Activated CD8-positive, alpha-beta T cell treated with anti-CD3 and anti-CD28 coated beads, Interleukin-2, amount 10 ng/mL, durations not matched to agents 7 days and 5 days (primary cell): ENCODE measurements at places on chromosomes 5 and 9. TPM values are rescaled to one million over a fixed set of nuclear protein-coding genes. Genes with fewer than 3 reads are reported as not detected.

- no peak overlapping the region for H3K27ac ChIP-seq
- no peaks in the 10 kb centered on the region for H3K36me3 ChIP-seq
- no peak overlapping the region for H3K4me3 ChIP-seq
- no peaks in the 10 kb centered on the region for H3K27me3 ChIP-seq
- peak; percentile 61 for DNase-seq
Measured at GRCh38 chr5:136424835-136425584, 59.7 kb upstream of the TRPC7 start.

DNA sequence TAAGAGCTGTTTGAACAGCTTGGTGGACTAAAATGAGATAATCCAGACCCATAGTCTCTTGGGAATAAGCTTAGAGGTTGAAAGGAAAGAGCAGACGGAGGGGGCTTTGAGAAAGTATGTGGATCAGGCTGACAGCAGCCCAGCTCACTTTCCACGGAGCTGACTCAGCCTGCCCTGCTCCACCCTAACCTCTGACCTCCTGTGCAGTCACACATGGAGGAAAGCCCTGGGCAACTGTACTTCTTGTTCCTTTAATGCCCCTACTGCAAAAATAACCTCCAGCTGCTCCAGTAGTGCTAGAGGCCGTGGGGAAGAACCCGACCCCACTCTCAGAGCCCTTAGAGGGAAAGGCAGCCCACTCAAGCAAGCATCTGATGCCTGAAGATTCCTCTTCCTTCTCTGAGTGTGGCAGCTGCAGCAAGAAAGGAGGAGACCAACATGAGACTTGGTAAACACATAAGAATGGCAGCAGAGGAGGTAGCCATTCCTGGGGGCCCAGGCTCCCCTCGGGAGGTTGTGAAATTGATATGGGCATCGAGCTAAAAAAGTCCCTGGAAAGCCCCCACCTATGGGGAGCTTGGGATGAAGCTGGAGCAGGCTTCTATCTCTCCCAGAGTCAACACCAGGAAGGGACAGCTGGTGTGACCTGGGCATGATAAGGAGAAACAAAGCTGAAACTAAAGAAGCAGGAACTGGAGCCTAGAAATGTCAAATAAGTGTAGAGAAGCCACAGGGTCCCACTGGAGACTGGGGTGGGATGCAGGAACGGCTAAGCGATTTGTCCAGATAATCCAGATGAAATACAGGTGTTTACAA lies 204.3 kb downstream of the PIK3R1 start:
- no peak for DNase-seq
- H3K4me1 ChIP-seq: peaks cover 29% of the 10 kb centered on the region
- no peak overlapping the region for H3K4me3 ChIP-seq
- peaks cover 2% of the 10 kb centered on the region for H3K27me3 ChIP-seq
- H3K36me3 ChIP-seq: no peaks in the 10 kb centered on the region
- H3K27ac ChIP-seq: no peak overlapping the region

GRCh38 chr5:76717222-76718083 lies 1.5 kb downstream of the F2R start:
- no peak for DNase-seq
- peaks cover 42% of the 10 kb centered on the region for H3K4me1 ChIP-seq
- peaks cover 8% of the 10 kb centered on the region for H3K36me3 ChIP-seq

The CLIC3 gene
- 3.6 TPM for total RNA-seq

GRCh38 chr5:166750376-166750775 lies 1541.1 kb upstream of the WWC1 start:
- H3K27me3 ChIP-seq: no peaks in the 10 kb centered on the region
- H3K27ac ChIP-seq: no peak overlapping the region
- DNase-seq: no peak
- H3K4me1 ChIP-seq: no peaks in the 10 kb centered on the region
- no peaks in the 10 kb centered on the region for H3K36me3 ChIP-seq
- H3K4me3 ChIP-seq: no peak overlapping the region

GRCh38 chr5:26192486-26192885 lies 845.9 kb downstream of the CDH9 start:
- no peaks in the 10 kb centered on the region for H3K27me3 ChIP-seq
- no peak overlapping the region for H3K4me3 ChIP-seq
- H3K4me1 ChIP-seq: no peaks in the 10 kb centered on the region
- no peaks in the 10 kb centered on the region for H3K36me3 ChIP-seq

DNA sequence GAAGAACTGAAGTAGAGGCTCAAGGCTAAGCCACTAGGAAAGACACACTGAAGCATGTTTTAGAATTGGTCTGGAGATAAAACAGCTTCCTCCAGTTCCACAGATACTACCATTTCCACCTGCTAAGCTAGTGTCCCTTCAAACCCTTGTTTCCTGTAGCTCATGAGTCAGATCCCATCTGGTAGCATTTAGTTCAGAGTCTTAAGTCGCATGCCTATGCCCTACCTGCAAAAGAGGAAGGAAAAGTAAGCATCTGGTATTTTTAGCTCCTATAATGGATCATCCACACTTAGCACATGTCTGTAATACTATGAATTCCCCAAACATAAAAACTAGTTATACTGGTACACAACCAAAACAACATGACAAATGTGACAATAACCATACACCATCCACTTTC lies 92.1 kb downstream of the CDKN2A start:
- no peak overlapping the region for H3K27ac ChIP-seq
- DNase-seq: no peak
- peaks cover 7% of the 10 kb centered on the region for H3K36me3 ChIP-seq
- H3K4me1 ChIP-seq: peaks cover 15% of the 10 kb centered on the region

GRCh38 chr9:87451149-87451548 lies 46.5 kb upstream of the DAPK1 start:
- H3K4me3 ChIP-seq: no peak overlapping the region
- H3K27me3 ChIP-seq: no peaks in the 10 kb centered on the region
- no peak for DNase-seq
- no peaks in the 10 kb centered on the region for H3K4me1 ChIP-seq
- no peaks in the 10 kb centered on the region for H3K36me3 ChIP-seq

The IL13 gene
- total RNA-seq: 1.4 TPM

DNA sequence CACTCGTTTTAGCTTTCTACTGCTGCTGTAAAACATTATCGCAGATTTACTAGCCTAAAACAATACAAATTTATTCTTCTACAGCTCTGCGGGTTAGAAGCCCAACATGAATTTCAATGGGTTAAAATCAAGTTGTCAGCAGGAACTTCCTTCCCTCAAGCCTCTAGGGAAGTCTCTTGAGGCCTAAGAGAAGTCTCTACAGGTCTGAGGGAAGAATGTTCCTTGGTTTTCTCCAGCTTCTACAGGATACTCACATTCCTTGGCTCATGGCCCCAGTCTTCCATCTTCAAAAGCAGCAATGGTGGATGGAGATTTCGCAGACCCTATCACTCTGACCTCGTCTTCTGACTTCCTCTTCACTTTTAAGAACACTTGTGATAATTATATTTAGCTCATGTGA lies 21.6 kb upstream of the SSBP2 start:
- no peak overlapping the region for H3K4me3 ChIP-seq
- H3K27ac ChIP-seq: no peak overlapping the region
- peaks cover 4% of the 10 kb centered on the region for H3K27me3 ChIP-seq
- H3K4me1 ChIP-seq: peaks cover 2% of the 10 kb centered on the region

DNA sequence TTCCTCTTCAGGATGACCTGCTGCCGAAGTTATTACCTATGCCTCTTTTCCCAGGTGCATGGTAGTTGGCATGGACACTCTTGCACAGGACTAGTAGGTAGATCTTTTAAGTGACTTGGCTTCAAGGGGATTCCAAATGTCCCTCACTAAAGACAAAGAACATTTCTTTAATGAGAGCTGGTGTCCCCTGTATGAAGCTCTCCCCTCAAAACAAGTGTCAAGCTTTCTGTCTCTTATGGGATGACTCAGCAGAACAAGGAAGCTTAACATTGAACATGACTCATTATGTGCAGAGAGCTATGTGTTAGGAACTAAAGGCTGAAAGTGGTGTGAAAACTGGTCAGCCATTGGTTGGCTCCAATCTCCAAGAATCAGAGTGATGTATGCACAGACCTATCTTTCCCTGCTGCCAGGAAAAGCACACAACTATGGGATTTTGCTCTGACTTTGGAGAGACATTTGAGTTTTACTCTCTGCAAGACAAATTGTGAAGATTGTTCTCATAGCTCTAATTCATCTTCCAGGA lies 120.5 kb downstream of the PRDM6 start:
- no peaks in the 10 kb centered on the region for H3K4me1 ChIP-seq
- no peaks in the 10 kb centered on the region for H3K36me3 ChIP-seq
- no peak overlapping the region for H3K4me3 ChIP-seq
- no peaks in the 10 kb centered on the region for H3K27me3 ChIP-seq

- H3K27ac ChIP-seq: no peak overlapping the region
- DNase-seq: no peak
- H3K4me1 ChIP-seq: no peaks in the 10 kb centered on the region
- H3K4me3 ChIP-seq: no peak overlapping the region
- no peaks in the 10 kb centered on the region for H3K36me3 ChIP-seq
Measured at GRCh38 chr5:116411101-116411571, 163.5 kb downstream of the SEMA6A start.

GRCh38 chr5:26121338-26121737 lies 917.0 kb downstream of the CDH9 start:
- DNase-seq: no peak
- H3K27me3 ChIP-seq: no peaks in the 10 kb centered on the region
- no peaks in the 10 kb centered on the region for H3K4me1 ChIP-seq
- H3K4me3 ChIP-seq: no peak overlapping the region

DNA sequence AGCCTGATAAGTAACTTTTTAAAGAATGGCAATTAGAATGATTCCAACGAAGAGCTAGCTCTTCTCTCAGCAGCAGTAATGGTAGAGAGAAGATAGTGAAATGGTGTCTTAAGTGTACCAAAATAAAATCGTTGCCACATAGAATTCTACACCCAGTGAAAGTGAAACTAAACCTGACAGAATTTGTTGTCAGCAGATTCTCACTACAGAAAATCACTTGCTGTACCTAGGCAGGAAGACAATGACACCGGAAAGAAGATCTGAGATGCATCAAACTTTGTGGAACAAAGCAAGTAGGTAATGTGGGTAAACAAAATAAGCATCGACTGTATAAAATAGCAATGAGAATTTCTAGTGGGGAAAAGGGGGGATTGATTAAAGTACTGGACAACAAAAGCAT lies 20.7 kb upstream of the EBF1 start:
- peaks cover 18% of the 10 kb centered on the region for H3K4me1 ChIP-seq
- peak overlapping the region; percentile 58 for H3K4me3 ChIP-seq
- no peaks in the 10 kb centered on the region for H3K27me3 ChIP-seq
- H3K36me3 ChIP-seq: peaks cover 13% of the 10 kb centered on the region
- DNase-seq: no peak

- no peaks in the 10 kb centered on the region for H3K4me1 ChIP-seq
- H3K27ac ChIP-seq: no peak overlapping the region
- H3K27me3 ChIP-seq: no peaks in the 10 kb centered on the region
- DNase-seq: no peak
Measured at GRCh38 chr5:160293901-160294561, 18.3 kb downstream of the CCNJL start.

DNA sequence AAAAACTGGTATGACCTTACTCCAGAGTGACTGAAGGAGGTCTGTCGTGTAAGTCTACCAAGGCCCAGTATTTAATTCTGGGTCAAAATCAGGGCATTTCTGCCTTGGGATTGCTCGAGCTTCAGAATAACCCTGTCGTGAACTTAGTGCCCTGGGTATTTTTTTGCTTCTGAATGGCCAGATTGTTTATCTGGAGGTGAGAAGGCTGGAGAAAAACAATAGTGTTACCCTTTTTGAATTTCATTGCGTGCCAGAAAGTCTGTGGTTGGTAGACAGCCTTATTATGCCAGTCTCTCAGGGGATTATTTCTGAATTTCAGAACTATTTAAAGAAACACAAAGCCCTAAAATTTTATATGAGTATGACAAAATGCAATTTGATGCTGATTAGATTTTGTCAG lies 323.4 kb downstream of the CSNK1G3 start:
- no peak for DNase-seq
- H3K27me3 ChIP-seq: no peaks in the 10 kb centered on the region
- no peak overlapping the region for H3K4me3 ChIP-seq
- H3K4me1 ChIP-seq: no peaks in the 10 kb centered on the region
- H3K27ac ChIP-seq: no peak overlapping the region

- H3K4me3 ChIP-seq: peak overlapping the region; percentile 90
- peak; percentile 41 for DNase-seq
- H3K4me1 ChIP-seq: peaks cover 37% of the 10 kb centered on the region
- no peaks in the 10 kb centered on the region for H3K27me3 ChIP-seq
Measured at GRCh38 chr9:35603506-35603985, 1.5 kb upstream of the TESK1 start.

The GBGT1 gene
- 3.1 TPM for total RNA-seq

DNA sequence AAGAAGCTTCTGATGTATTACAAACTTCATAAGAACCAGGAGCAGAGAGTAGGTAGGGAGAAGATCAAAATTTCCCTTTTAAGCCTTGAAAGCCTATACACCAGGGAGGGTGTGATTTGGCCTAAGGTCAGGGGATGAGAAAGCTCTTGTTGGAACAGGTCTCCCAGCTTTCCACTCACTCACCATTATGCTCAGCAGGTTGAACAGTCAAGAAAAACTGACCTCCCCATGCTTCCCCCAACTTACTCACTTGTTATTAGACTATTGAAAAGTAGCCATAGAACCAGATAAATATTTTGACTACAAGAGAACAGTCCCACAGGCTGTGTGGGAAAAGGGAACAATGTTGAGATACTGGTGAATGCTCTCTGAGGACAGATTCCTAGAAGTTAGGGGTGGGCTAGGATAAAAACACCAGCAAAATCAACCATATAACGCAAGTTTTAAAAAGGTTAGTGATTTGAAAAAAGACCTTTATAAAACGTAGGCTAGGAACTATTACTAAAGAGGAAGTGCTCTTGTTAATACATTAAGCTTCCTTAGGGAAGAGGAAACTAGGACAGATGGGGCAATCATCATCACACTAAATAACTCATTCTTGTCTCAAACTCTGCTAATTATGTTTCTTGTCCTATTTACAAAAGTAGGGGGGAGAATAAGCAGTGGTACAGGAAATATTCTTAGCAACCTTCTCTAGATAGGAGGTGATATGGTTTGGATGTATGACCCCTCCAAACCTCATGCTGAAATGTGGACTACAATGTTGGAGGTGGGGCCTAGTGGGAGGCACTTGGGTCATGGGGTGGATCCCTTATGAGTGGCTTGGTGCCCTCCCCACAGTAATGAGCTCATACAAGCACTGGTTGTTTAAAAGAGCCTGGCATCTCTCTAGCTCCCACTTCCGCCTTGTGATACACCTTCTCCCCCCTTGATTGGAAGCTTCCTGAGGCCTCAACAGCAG lies 31.0 kb downstream of the PCDHGC5 start:
- no peak overlapping the region for H3K4me3 ChIP-seq
- H3K36me3 ChIP-seq: peaks cover 84% of the 10 kb centered on the region
- no peak overlapping the region for H3K27ac ChIP-seq
- H3K4me1 ChIP-seq: peaks cover 33% of the 10 kb centered on the region
- no peak for DNase-seq

DNA sequence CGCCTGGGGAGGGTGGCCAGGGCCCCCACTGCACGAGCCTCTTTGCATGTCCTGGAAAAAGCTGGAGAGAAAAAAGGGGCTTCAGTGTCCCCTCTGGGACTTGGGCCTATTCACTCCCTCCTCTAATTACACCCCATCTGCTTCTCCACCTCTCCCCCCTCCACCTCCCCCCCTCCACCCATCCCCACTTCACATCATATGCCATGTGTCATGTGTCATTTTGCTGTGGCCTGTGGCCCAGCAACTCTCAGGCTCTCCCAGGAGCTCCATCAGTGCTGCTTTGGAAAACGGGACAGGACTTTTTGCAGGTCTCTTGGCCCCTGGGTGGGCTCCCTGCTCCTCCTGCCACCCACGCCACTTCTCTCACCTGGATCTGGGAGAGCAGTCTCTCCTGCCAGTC lies 68.7 kb downstream of the NTNG2 start:
- DNase-seq: no peak
- H3K4me1 ChIP-seq: peaks cover 6% of the 10 kb centered on the region
- no peaks in the 10 kb centered on the region for H3K27me3 ChIP-seq
- H3K36me3 ChIP-seq: no peaks in the 10 kb centered on the region
